Left cardiac atrium (tissue), 4 donors: ENCODE measurements at places on chromosomes 13 and 19. TPM values are rescaled to one million over a fixed set of nuclear protein-coding genes. Genes with fewer than 3 reads are reported as not detected.

Gene CFAP97D2
- total RNA-seq = not detected

Gene THSD1
- total RNA-seq = 7.2 TPM

DNA sequence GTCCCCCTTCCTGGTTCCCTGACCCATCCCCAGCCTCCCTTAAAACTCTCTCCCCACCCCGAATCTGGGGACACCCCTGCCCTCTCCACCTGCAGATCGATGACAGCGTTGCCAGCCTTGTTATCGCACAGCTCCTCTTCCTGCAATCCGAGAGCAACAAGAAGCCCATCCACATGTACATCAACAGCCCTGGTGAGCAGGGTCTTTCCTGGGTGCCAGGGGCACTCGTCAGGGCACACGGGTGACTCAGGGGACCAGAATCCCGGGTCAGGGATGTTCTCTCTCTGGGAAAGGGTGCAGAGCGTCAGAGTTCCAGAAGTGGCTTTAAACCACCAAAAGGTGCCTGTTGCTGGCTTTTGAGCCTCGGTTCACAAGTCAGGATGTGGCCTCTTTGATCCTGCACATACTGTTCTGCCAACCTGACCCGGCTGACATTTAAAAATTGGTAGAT, 1.0 kb downstream of the CLPP start:
- DNase-seq = no peak

Gene IZUMO4
- 2.3 TPM for total RNA-seq

GRCh38 chr19:4971424-4971793, 2.5 kb downstream of the KDM4B start:
- DNase-seq = no peak

DNA sequence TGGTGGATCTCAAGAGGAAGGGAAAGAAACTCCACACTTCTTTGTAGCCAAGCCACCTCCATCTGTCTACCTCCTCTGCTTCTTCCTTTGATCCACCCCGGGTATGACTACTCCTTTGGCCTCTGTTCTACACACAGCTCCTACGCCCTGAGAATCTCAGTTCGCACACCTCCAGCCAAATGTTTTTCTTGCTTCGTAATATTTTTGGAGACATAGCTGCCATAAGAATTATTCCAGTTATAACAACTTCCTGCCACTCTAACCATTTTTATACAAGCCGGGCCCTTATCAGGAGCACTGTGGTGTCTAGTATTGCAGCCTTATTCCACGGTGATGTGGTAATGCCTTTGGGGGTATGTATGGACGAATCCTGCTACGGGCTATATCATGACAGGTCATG, 126.7 kb downstream of the STARD13 start:
- DNase-seq = no peak

DNA sequence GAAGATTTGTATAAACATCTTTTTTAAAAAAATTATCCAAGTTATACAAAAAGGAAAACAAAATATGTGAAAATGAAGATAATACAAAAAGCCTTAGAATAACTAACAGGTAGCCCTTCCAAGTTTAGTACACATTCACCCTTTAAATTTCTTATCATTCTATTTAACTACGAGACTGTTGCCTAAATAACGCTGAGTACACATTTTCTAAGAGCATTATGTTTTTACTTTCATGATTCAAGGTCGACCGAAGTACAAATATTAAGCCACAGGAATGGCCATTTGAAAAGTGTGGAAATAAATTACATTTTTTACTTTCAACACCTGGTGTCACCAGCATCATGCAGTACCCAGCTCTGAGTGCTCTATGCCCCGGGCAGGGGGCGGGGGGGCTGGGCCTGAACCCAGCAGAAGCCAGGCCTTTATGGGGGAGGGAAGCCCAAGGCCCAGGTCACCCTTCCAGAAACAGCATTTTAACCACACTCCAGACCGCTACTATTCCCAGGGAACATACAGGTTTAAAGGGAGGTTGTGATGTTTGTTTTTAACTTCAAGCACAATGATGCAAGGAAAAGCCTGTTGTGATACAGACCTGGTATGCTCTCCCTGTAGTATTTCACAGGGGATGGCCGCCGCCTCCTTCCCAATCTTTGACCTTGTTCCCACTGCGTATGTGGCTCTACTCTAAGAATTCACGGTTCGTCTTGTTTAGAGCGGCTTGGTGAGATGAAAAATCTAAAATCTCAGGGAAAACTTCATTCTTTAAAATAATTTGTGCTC, 24.0 kb downstream of the GGACT start:
- DNase-seq = no peak
